ENCODE measurements at places on chromosomes 2 and 18.

DNA sequence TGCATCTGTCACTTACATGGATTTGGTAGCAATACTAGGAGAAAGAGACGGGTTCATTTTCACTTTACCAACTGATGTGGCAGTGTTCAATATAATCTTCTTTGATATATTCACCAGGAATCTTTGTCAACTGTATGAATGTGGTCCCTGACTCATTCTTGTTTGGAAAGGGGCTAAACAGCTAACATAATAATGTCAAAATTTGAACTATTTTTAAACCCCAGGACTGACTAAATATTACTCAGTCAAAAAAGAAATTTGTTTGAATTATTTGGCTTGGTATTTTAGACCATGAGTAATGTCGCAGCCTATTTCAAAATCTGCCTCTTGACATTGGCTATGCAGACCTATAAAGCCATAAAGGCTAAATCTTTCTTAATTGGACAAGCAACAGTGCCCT lies 413.7 kb upstream of the RGPD4 start:
- DNase-seq = no peak

GRCh38 chr18:57819671-57820460 lies 16.8 kb upstream of the ATP8B1 start:
- peak; percentile 57 for DNase-seq

DNA sequence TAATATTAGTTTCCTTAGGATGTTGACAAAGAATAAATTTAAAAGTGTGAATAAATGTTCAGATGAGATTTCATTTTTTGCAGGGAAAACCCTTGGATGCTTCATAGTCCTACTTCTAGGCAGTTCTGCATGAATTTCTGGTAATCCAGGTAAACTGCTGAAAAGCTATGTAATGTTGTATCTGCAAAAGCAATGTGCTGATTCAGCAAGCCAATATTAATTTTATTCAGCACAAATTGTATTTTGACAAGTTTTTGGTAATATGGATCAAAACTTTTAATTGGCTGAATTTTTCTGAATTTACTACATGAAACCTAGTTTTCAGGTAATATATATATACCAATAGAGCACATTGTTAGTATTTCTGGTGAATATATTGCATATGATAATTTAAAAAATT lies 17.8 kb upstream of the RBBP8 start:
- DNase-seq = no peak

DNA sequence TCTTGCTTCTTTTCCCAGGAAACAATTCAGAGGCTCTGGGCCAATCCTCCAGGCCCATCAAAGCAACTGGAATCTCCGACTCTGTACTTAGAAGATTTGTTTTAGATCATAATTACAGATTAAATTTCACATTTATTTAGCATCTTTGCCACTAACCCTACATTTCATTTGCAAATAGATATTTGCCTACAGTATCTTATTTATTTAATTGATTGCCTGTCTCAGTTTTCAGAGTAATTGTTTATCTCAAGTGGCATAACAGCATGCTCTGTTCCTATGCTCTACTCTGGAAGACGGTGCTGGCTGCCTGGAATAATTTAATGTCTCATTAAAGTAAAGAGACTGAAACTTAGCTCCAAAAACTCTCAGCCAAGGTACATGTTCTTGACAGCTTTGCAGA lies 213.4 kb downstream of the HNMT start:
- no peak for DNase-seq

DNA sequence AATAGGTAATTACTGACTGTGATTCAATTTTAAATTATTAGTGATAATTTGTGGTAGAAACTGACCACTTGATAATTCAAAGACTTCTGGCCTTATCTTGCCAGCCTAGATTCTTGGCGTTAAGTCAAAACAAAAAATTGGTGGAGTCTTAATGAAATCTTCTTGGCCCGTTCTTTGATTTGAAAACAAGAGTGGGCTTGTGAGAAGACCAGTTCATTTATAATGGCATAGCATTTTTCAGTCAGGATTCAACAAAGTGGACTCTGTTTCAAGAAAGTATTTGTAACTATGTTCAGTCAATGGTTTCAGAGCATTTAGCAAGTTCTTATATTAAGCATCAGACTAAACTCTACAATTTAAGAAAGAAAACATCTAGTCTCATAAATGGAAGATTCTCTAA lies 26.0 kb downstream of the ITGA4 start:
- DNase-seq = no peak

- DNase-seq = no peak
Observed at GRCh38 chr2:119407430-119408220, 24.0 kb upstream of the TMEM37 start.

DNA sequence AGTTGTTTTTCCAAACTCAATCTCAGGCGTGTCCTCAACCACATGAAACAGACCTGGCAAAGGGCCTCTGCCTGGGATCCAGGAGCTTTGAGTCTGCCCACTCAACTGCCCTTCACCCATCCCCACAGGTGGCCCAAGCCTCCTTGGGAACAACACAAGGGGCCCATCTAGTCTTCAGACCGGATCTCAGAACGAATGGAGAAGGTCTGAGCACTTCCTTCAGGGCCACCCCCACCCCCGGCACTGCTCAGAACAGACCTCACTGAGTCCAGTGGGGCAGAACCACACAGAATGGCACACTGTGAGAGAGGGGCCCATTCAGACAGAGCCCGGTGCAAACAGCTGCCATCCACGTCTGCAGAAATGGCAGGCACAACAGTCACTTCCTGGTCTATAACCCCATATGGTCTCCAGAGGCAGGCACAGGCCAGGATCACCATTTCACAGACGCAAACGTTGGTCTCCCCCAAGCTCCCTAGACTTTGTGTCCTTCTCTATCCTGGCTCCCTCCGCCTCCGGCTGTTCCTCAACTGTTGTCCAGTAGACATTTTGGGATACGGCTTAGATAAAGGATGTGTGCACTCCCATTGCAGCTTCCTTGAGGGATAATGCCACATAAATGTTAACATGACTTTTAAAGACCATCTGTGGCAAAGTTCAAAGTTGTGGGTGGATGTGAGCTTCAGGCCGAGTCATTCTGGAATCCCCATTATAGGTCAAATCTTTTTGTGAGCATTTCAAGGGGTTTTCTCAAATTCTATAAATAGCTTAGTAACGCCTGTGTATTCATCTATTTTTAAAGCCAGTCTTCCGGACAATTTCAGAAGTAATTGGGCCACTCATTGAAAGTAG lies 149.7 kb downstream of the SMAD7 start:
- DNase-seq = peak; percentile 18

GRCh38 chr18:35842536-35842935 lies 129.9 kb upstream of the RMP24 start:
- DNase-seq = no peak

- DNase-seq = peak; percentile 74
Observed at GRCh38 chr2:20093263-20094141, 42.1 kb upstream of the LAPTM4A start.

DNA sequence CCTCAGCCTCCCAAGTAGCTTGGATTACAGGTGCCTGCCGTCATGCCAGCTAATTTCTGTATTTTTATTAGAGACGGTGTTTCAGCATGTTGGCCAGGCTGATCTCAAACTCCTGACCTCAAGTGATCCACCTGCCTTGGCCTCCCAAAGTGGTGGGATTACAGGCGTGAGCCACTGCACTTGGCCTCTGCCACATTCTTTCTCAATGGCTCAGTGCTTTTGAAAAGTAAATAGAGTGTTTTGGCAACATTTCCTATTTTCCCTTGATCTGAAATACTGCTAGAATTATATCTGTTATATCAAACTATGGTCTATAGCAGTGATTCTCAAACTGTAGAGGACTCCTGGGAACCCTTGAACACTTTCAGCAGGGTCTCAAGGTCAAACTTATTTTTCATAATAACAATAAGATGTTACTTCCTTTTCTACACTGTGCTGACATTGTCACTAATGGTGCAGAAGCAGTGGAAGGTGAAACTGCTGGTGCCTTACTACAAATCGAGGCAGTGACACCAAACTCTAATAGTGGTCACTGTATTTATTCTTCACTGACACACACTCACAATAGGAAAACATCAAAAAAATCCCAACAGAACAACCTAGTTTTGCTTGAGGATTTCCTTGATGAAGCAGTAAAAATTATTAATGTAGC lies 10.6 kb downstream of the DAW1 start:
- no peak for DNase-seq

DNA sequence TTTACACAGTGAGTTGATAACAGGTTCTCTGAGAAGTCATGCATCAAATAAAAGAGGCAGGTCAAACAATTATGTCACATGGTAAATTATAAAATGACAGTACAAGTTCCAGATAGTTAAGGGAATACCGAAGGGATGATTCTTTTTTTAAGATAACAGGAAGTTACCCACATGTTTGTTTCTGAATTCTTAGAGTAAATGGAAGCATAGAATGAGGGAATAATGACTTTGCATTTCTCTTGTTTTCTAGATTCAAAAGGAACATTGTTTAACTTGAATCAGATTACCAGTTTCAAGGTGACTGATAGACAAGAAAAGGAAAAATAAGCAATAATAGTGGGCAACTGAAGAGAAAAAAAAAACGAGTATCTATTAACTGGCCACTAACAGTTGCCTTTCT lies 124.5 kb downstream of the MIB1 start:
- DNase-seq = no peak

- DNase-seq = no peak
Observed at GRCh38 chr2:105324101-105324500, 5.4 kb downstream of the TGFBRAP1 start.

DNA sequence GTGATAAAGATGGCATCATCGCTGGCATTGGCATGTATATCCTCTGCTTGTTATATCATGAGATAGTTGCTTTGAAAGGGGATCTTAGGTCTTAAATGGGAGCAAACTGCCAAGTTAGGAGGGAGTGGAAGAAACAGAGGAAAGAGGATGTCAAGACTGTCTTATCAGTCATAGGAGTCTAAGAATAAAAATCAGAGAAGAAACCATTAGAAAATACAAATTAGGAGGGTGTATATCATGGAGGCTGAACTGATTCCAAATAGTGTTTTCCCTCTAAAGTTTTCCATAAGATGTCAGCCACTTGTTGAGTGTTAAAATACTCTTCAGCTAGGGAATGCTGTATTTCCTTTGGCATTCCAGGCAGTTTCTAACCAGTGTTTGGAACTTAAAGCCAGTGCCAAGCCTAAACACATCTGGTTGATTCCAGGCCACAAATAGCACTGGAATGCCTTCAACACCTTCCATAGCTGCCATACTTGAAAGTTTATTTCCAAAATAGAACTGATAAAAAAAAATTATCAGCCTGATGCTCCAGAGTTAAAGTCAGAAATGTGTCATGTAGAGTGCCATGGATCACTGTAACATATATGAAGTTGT lies 129.4 kb downstream of the ZEB2 start:
- no peak for DNase-seq

DNA sequence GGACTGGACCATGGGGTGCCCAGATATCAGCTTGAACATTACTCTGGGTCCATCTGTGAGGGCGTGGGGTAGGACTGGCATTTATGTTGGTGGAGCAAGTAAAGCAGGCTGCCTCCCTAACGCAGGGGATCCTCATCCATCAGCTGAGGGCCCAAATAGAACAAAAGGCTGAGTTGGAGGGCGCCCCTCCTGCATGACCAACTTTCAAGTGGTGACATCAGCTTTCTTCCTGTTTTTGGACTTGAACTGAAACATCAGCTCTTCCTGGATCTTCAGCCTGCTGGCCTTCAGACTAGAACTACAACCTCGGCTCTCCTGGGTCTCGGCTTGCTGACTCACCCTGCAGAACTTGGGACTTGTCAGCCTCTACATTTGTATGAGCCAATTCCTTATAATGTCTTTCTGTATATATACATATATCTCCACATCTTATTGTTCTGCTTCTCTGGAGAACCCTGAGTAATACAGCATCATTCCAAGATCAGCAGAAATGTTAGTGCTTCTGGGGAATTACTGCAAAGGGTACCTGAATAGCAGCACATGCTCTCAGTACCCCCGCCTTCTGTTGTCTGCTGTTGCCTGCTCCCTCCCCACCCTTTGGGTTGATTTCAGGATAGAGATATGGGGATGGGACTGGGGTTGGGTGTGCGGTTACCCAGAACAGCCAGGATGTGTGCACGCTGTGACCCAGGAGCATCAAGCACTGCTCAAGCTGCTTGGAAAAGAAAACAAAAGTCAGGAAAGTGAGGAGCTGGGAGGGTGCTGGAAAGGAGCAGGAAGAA lies 20.0 kb downstream of the TMEM127 start:
- DNase-seq = no peak

- DNase-seq = no peak
Observed at GRCh38 chr2:224121406-224122067, 82.5 kb upstream of the SERPINE2 start.

GRCh38 chr2:232353660-232354059 lies 24.9 kb upstream of the ALPP start:
- no peak for DNase-seq

DNA sequence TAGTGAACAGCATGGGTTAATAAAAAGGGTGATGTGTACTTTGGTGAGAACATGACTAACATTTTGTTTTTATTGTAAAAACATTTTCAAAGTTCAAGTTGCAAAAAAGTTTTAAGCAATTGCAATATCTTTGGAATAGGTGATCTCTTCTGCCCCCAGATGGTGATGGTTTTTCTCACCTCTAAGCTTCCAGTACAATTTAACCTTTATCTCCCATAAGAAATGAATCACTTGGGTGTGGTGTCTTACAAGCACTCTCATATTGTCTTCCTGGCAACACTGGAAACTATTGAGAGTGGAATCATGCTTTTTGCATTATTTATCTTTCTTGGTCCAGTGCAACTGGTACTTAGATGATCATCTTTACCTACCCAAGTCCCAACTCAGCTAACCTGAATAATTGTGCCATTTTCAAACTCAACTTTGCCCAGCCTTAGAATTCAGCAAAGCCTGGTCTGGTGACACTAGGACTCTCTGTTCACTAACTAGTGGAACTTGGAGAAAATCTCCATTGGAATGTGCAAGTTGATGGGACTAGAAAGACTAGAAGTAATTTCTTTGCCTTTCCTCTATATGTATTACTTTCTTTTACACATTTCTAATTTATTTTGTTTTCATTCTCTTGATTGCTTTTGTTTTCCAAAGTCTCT lies 964.7 kb upstream of the ZEB2 start:
- DNase-seq = no peak

DNA sequence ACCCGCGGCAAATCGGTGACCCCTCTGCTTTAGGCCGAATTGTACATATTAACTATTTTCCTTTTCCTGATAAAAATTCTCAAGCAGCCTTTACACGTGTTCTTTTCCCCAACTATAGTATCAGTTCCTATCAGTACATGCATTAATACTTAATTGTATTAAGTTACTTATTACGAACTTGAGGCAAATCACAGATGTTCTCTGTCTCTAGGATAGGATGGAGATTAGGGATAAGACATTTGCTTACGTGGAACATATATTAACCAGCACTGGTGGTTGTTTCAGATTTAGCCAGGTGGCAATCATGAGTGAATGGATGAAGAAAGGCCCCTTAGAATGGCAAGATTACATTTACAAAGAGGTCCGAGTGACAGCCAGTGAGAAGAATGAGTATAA lies 675 bp downstream of the GEMIN6 start:
- no peak for DNase-seq

GRCh38 chr2:19380532-19380931 lies 22.1 kb upstream of the OSR1 start:
- DNase-seq = no peak

- DNase-seq = no peak
Observed at GRCh38 chr2:5766561-5766960, 74.4 kb downstream of the SOX11 start.
